ENCODE measurements at places on chromosomes 3 and 15.

DNA sequence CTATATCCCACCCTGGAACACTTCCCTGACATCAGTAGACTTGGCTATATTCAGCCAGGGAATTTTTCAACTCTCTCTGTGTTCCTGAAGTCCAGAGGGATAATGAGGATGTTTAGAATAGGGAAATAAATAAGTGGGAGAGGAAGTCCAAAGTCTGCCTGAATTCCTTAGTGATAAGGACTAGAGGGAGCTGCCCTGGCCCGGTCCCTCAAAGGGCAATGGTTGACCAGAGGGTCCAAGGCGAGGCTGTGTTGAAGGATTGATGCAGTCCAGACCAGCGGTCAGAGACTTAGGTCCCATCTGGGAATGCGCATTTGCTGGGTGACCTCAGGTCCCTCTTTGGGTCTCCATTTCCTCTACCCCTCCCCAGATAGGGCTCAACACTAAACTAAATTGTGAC is 7.9 kb downstream of the VIPR1 start:
- no peak for DNase-seq

- no peak for DNase-seq
These were observed 335.9 kb upstream of the SLCO3A1 start for GRCh38 chr15:91517491-91518200.

DNA sequence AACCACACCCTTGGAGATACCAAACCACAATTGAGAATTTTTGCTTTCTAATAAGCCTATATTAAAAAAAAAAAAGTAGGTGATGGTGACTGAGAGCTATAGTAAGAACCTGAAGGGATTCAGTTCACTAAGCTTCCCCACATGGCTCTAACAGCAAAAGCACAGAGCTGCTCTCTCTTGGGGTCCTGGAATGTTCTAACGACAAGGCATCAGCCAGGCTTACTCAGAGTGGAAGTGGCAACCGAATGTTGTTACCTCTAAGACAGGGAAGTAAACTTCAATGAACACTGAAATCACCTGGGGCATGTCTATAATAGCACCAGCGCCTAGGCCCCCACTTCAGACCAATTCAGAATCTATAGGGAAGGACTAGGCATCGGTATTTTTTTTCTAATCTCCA is 397.7 kb downstream of the MAGI1 start:
- DNase-seq = no peak

DNA sequence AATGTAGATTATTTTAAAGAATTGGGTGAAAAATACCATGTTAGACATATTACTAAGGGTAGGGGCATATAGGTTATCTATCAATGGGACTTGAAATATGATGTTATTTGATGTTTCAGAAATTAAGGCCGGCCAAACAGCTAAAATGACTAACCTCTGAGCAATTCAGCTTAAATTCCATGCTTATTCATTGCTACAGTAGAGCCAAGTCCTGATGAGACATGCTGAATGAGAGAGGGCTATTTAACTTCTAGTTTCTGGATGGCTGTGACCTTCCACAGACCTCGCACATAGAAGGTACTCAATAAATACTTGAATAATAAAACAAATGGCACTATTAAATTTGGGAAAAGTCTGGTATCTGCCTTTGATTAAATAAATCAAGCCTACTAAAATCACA is 175.6 kb upstream of the WNT5A start:
- no peak for DNase-seq

GRCh38 chr3:13200946-13201345 is 127.7 kb upstream of the IQSEC1 start:
- no peak for DNase-seq

GRCh38 chr3:36827133-36827532 is 62.8 kb upstream of the DCLK3 start:
- no peak for DNase-seq

DNA sequence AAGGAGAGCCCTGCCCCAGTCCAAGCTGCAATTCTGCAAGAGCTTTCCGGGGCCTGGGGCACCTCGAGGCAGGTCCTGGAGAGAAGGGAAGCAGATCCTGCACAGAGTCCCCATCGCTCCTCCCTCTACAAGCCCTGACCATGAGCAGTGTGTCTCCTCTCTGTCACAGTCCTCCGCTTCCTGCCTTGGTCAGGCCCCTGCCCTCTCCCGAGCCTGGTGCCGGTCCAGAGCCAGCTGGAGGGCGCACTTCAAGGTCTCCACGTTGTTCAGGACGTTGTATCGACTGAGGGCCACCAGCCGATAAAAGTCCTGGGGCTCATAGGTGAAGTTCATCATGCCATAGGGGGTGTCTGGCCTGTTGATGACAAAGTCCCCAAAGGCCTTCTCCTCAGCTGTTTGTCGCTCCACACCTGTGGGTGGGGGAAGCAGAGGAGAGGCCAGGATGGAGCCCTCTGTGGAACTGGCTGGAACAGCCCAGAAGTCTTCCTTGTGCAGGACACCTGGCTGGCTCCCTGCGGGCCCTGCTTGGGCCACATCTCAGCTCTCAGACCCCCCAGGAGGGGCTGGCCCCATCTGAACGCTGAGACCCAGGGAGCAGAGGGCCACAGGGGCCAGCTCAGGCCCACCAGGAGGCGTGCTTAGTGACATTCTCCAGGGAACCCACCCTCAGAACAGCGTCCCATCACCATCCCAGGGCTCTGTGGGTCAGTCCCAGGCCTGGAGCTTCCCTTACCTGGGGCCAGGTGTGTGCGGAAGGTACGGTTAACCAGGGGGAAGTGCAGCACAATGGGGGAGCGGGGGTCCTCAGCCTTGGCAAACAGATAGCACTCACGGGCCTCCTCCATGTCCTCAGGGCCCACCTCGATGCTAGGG is 14.4 kb downstream of the PLA2G4F start:
- no peak for DNase-seq

DNA sequence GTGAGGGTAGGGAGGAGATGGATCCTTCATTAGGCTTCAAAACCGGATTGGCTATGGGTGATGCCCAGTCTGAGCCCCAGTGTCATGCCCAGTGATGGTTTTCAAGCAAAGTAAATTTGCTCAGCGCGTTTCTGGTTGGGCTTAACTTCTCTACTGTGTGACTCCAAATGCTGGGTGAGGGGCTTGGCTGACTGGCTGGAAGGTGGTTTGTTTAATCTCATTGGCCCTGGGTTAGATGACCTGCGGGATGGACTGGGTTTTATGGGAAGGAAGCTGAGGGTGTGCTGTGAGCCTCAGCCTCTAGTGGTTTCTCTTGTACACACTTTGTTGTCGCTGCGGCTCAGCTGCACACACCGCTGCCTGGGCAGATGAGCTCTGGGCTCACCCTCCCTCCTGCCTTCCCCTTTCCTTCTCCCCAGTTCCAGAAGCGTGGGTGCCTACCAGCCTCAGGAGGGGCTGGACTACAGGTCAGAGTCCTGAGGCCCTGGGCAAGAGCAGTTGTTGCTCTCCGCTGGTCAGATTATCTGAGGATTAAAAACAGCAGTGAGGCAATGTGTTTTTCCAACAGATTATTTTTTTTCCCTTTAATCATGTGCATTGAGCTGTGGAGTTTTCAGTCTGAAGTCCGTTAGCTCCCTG is 18.6 kb downstream of the PDIA5 start:
- DNase-seq = peak; percentile 51

- no peak for DNase-seq
These were observed 297.5 kb downstream of the SHQ1 start for GRCh38 chr3:72550582-72551262.

- DNase-seq = no peak
These were observed 1.6 kb downstream of the ANKRD63 start for GRCh38 chr15:40281057-40281800.

GRCh38 chr3:113829576-113830354 is 8.8 kb upstream of the GRAMD1C start:
- DNase-seq = no peak

DNA sequence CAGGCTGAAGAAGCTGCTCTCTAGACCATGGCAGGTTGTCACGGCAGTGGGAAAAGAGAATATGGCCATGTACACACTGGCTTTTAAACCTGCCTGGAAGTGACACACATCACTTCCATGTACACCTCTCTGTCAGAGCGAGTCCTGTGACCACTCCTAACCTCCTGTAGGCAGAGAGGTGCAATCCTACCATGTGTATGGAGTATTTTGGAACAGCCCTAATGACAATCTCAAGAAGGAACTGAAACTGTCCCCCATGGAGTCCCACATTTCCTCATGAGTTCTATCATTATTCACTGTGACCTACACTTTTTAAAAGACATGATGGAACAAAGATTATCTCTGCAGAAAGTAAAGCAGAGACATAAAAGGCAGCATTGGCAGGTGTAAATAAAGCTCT is 153.4 kb upstream of the PFN2 start:
- DNase-seq = no peak

DNA sequence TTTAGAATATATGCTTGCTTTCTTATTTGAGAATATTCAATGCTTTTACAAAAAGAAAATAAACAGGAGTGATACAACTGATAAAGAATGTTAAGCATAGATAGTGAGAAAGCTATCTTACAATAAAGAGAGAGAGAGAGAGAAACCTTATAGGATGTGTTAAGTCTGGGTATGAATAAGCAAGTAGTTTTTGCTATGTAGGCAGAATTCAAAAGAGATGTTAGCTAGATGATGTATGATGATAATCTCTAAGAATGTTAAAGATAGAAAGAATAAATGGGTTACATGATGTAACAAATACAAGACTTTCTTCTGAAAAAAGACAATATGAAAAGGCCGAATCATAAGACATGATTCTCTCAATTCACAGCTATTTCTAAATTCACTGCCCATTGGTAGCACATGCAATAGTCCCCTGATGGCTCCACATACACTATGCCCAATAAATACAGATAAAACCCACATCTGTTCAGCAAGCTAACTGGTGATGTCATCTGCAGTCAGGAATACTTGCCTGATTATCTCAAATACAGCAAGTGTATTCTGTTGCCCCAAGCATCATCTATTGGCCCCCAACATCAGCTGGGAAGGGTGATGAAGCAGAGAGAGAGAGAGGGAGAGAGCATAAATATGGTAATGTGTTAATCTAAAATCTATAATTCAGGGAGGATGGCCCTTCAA is 169.2 kb upstream of the LYSMD4 start:
- DNase-seq = no peak

- DNase-seq = no peak
These were observed 1272.9 kb downstream of the ROBO1 start for GRCh38 chr3:78494851-78495250.

DNA sequence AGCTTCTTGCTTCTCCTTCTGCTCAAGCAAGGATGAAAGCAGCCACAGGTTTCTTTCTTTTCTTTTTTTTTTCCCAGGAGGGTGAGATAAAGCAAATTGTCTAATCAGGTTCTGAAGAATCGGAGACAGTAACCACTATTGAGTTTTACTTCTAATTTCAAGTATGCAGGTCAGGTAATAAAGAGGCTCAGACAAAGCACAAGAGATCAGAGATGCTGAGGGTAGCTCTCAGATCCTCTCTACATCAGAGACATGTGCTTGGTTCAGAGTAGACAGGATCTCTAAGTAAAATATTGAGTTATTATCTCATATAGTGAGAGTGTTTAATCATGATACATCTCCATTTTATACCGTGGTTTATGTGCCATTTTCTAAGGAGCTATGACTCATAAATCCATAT is 168.5 kb downstream of the NFKBIZ start:
- no peak for DNase-seq

DNA sequence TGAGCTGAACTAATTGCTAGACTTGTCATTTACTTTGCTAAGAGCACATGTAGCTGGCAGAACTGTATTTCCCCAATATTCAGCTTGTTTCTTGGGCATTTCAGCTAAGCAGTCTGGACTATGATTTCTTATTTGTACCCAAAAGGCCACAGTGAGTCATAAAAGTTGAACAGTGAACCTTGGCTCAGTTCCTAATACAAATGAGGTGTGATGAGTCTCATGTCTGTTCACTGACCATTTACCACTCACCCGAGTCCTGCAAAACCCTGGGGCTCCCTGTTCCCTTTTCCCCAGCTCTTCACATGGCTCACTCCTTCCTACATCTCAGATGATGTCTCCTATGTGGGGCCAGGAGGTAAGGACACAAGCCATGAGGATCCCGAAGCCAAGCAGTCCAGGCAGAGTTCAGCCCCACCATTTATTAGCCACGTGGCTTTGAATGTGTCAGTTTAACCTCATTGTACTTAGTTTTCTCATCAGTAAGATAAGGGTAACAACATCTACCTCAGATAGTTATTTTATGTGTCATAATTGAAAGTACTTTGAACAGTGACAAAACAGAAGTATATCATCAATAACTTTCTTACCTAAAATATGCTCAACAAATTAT is 239.3 kb downstream of the IL5RA start:
- DNase-seq = no peak

DNA sequence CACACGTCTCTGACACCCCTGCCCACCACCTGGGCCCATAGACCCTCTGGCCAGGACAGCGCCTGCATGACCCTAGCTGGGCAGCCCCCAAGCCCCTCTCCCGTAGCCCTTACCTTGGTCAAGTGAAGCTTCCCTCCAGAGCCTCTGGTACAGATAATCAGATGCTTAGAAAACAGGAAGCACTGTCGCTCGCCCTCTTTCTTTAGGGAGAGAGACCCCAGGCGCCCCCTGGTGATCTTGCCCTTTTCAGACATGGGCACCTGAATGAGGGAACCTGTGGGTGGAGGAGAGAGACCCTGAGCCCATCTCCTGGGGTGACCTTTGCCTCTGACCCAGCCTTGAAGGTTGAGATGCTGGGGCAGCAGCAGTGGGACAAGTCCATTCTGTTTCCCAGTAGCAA is 65.4 kb downstream of the RASGRF1 start:
- no peak for DNase-seq

GRCh38 chr3:107227091-107227490 is 150.1 kb upstream of the CCDC54 start:
- DNase-seq = no peak

- DNase-seq = no peak
These were observed 39.1 kb downstream of the SCN5A start for GRCh38 chr3:38610436-38610835.

- DNase-seq = no peak
These were observed 20.0 kb upstream of the SPESP1 start for GRCh38 chr15:68910341-68910740.

- DNase-seq = no peak
These were observed 20.8 kb downstream of the COL6A6 start for GRCh38 chr3:130537673-130538304.

DNA sequence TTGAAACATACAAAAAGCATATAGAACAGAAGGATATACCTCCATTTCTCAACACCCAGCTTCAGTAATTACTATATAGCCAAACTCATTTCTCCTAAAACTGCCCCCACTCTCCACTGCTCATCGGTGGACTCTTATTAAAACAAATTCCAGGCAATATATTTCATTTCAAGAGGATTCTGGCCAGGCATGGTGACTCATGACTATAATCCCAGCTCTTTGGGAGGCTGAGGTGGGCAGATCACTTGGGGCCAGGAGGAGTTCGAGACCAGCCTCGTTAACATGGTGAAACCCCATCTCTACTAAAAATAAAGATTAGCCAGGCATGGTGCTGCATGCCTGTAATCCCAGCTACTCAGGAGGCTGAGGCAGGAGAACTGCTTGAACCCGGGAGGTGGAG is 40.9 kb downstream of the SNX4 start:
- no peak for DNase-seq

DNA sequence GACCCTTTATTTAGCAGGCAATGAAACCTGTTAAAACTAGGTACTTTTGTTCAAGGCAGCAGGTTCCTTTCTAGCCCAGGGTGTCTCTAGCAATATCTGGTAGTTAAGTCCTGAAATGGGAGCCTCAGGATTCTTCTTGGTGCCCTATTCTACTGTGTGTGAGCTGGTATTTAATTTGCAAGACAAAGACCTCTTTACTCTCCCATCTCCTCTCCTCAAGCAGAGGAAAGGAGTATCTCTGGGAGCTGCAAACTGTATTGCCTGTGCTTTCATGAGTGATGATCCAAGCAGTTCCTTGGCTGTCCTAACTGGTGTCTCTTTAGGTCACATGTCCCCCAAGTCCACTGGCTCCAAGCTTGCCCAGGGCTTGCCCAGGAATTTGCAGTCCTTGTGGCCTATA is 188.2 kb downstream of the SI start:
- DNase-seq = no peak

All from DMS153 (cell line).